Tibial nerve (tissue), 4 donors: ENCODE measurements at places on chromosomes 2 and 18.
A peak's percentile ranks its signal among the peaks of the same experiment; 100 is the strongest.

GRCh38 chr2:48075631-48076030 is 169.3 kb upstream of the FBXO11 start:
- no peak overlapping the region for H3K27ac ChIP-seq
- no peaks in the 10 kb centered on the region for H3K4me1 ChIP-seq
- H3K4me3 ChIP-seq, result no peak overlapping the region
- H3K27me3 ChIP-seq, result no peaks in the 10 kb centered on the region

- H3K27me3 ChIP-seq, result no peaks in the 10 kb centered on the region
- no peaks in the 10 kb centered on the region for H3K36me3 ChIP-seq
- no peak overlapping the region for H3K27ac ChIP-seq
- no peak overlapping the region for H3K4me3 ChIP-seq
- no peak for DNase-seq
- no peaks in the 10 kb centered on the region for H3K4me1 ChIP-seq
Observed at GRCh38 chr18:12246849-12247808, 7.0 kb upstream of the CIDEA start.

DNA sequence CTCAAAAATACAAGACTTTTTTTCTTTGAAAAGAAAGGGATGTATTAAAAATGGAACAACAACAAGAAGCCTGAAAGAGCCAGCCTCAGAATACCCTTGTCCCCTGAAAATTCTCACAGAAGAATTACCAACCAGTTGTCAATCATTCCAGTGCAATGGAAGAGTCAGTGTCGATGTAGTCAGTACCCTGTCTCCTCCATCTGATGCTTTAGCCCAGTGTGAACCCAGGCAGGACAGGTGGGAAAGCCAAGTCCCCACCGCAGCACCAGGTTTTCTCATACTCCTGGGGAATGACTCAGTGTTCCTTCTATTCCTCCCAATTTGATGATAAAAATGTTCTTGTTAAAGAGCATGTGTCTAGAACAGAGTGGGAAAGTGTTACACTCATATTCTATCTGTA is 332.0 kb upstream of the CHAC2 start:
- H3K4me1 ChIP-seq, result no peaks in the 10 kb centered on the region
- DNase-seq, result no peak
- no peaks in the 10 kb centered on the region for H3K36me3 ChIP-seq
- H3K4me3 ChIP-seq, result no peak overlapping the region

GRCh38 chr2:178241844-178242551 is 47.7 kb downstream of the OSBPL6 start:
- H3K27ac ChIP-seq, result peak overlapping the region; percentile 11
- no peaks in the 10 kb centered on the region for H3K36me3 ChIP-seq
- no peaks in the 10 kb centered on the region for H3K27me3 ChIP-seq
- peak; percentile 18 for DNase-seq

- no peaks in the 10 kb centered on the region for H3K36me3 ChIP-seq
- H3K27me3 ChIP-seq, result no peaks in the 10 kb centered on the region
- H3K27ac ChIP-seq, result no peak overlapping the region
- no peak overlapping the region for H3K4me3 ChIP-seq
Observed at GRCh38 chr2:69210385-69210784, 176.6 kb downstream of the GFPT1 start.

DNA sequence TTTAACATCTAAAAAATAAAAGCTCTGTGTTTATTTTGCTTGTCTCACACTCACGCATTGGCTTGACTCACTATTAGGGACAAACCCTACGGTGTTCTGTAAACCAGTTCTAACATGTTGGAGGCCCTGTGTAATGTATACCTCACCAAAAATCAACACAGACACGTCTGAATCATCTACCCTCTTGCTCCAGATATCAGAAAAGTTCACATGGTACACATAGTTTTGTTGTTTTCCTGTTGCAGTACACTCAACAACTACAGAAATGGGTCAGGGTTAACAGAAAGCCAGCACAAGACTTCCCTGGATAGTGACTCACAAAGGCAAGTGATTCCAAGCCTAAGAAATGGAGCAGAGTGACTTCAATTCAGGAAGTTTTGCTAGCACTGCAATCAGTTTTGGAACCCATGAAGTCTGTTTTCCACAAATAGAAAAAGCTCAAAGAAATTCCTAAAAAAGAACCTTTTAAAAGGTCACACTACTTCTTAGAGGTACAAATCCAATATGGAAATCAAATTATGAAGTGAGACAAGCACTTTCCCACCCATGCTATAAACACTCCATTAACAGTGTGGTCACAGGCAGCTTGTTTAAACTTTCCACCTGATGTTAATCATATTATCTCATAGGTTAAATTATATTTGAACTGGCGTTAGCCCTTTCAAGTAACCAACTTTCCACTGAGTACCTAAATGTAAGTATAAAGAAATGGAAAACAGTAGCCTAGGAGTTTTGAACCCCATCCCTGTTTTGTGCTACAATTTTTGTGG is 87.4 kb downstream of the GAREM1 start:
- peaks cover 19% of the 10 kb centered on the region for H3K4me1 ChIP-seq
- H3K27ac ChIP-seq, result peak overlapping the region; percentile 78
- no peak for DNase-seq
- H3K36me3 ChIP-seq, result no peaks in the 10 kb centered on the region
- H3K27me3 ChIP-seq, result no peaks in the 10 kb centered on the region

DNA sequence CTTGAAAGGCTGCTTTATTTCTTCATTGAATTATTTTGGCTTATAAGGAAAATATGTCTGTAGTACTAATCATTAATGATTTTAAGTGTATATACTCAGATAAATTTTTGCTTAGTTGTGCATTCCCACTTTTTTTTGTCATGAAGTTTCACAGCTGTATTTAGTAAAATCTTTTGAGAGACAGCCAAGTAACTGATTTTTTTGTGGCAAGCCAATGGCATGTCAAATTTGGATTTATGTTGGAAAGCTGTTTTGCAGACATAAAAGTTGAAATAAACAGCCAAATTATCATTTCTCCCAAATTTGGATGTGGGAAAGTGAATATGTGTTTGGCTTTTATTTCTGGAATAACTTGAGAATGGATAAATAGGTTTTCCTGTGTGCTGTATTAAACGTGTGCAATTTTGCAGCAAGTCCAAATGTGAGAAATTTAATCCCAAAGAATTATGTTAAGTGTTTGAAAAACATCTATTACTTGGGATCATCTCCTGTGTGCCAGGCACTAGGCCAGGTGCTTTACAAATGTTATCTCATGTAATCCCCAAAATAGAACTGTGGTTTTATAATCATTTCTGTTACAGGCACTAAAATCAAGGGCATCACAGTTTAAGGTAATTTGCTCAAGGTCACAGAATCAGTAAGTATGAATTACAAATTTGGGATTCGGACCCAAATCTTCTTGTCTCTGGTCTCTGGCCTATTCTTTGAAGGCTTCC is 160.4 kb downstream of the PTPRM start:
- H3K4me1 ChIP-seq, result peaks cover 10% of the 10 kb centered on the region
- H3K27me3 ChIP-seq, result no peaks in the 10 kb centered on the region
- no peak for DNase-seq
- H3K27ac ChIP-seq, result no peak overlapping the region
- no peak overlapping the region for H3K4me3 ChIP-seq

DNA sequence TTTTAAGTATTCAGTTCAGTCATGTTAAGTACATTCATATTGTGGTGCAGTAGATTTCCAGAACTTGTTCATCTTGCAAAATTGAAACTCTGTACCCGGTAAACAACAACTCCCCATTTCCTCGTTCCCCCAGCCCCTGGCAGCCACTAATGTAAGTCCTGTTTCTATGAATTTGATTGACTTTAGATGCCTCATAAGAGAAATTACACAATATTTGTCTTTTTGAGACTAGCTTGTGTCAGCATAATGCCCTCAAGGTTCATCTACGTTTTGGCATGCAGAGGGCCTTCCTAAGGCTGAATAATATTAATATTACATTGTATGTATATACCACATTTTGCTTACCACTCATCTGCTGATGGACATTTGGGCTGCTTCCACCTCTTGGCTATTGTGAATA is 30.9 kb downstream of the METTL21A start:
- DNase-seq, result no peak
- H3K4me3 ChIP-seq, result no peak overlapping the region
- H3K36me3 ChIP-seq, result no peaks in the 10 kb centered on the region
- no peaks in the 10 kb centered on the region for H3K27me3 ChIP-seq
- H3K27ac ChIP-seq, result no peak overlapping the region
- H3K4me1 ChIP-seq, result no peaks in the 10 kb centered on the region

DNA sequence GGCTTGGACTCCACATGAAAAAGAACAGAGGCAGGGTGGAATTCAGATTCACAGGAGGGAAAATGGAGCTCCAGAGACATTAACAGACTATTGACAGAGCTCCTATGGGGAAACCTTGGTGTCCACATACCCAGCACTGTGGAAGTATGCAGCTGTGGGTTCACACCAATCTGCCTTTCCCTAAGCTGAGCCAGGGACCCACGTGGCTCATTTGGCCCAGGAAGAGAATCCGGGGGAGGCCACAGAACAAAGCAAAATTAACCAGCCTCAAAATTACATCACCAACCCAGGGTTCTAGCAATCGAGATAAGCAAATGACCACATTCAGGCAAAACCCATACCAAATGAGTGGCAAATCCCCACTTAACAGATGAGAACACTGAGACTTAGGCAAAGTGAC is 105.8 kb upstream of the TWIST2 start:
- H3K27ac ChIP-seq, result no peak overlapping the region
- no peaks in the 10 kb centered on the region for H3K36me3 ChIP-seq
- no peaks in the 10 kb centered on the region for H3K4me1 ChIP-seq
- H3K4me3 ChIP-seq, result no peak overlapping the region
- no peak for DNase-seq

DNA sequence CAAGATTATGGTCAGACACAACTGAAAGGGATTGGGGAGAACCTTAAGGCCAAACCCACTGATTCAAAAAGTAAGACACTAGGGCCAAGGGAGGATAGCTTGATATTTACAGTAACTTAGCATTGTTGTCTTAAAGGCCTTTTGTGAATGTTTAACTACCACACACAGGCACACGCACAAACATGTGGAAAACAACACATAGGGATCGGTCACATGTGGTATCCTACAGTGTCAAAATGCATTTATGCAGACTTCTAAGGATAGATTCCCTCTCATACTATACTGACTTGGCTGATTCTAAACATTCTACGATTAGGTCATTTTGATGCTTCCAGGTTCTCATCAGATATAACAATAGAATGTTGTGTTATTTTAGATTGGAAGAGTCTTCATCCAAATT is 638.9 kb upstream of the LRRTM1 start:
- H3K27me3 ChIP-seq, result no peaks in the 10 kb centered on the region
- H3K4me1 ChIP-seq, result no peaks in the 10 kb centered on the region
- H3K27ac ChIP-seq, result no peak overlapping the region

GRCh38 chr2:181190711-181191110 is 210.3 kb downstream of the UBE2E3 start:
- no peak overlapping the region for H3K4me3 ChIP-seq
- H3K36me3 ChIP-seq, result no peaks in the 10 kb centered on the region
- no peak for DNase-seq
- no peak overlapping the region for H3K27ac ChIP-seq
- H3K4me1 ChIP-seq, result no peaks in the 10 kb centered on the region
- H3K27me3 ChIP-seq, result no peaks in the 10 kb centered on the region
